ENCODE measurements at places on chromosomes 4 and X.

DNA sequence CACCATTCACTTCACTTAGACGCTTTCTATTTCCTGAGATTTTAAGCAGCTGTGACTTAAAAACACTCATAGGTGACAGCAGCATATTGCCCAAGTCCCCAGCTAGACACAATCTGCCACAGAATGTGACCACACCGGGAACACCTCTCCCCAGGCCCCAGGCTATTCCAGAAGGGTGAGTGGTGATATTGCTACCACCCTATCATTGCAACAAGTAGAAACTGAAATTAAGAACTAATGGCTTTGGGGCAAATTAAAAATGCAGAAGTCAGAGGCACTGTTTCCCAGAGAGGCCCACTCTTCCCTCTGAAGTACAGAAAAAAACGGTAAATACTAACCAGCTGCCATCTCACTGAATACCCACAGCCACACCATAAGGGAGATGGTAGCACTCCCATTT is 35.0 kb downstream of the QDPR start:
- no peak for DNase-seq

- DNase-seq: no peak
These were observed 89.7 kb upstream of the NDP start for GRCh38 chrX:44062840-44063239.

- no peak for DNase-seq
These were observed 62.2 kb downstream of the TIGD2 start for GRCh38 chr4:89173336-89174090.

DNA sequence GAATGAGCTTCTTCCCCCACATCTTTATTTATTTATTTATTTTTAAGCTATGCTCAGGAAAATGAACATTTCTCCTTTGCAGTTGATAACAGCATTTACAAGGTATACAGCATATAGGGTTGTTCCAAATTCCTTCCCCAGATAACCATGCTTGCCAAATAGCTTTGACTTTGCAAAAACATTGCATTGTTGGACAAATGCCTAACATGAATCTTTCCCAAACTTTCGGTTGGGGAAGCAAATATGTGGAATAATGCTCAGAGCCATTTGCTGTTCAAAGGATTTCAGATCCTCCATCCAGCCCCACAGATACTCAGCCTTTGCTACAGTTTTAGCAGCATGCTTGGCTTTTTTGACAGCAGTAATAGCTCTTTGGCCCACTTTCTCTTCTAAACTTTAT is 127.2 kb upstream of the AGA start:
- no peak for DNase-seq

- no peak for DNase-seq
These were observed 11.3 kb downstream of the APBB2 start for GRCh38 chr4:41202820-41203568.

GRCh38 chrX:97517763-97518162 is 634.1 kb downstream of the RPA4 start:
- DNase-seq: no peak

GRCh38 chr4:168604496-168605373 is 107.9 kb downstream of the PALLD start:
- no peak for DNase-seq

DNA sequence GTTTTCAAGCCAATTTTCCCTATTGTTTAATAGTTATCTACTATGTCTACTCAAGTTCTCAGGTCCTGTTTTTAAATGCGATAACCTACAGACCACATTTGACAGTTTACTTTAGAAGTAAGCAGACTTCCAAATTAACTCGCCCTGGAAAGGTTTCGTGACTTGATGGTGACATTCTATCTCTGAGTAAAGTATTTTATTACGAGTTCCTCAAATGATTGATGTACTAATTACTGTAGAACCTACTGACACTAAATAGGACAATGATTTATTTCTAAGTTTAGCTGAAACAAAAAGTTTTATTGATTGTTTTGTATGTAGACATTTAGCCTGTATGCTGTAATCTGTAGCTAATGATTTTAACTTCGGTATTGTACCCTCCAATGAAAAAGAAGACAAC is 1.9 kb upstream of the PPBP start:
- DNase-seq: no peak

DNA sequence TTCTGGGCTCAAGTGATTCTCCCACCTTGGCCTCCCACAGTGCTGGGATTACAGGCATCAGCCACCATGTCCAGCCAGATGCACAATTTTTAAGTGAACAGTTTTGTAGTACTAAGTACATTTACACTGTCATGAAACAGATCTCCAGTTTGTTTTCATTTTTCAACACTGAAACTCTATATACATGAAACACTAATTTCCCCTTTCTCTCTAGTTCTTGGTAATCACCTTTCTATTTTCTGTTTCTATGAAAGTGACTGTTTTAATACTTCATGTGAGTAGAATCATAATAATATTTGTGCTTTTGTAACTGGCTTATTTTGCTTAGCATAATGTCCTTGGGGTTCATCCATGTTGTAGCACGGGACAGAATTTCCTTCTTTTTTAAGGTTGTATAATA is 237.4 kb downstream of the CAMK2D start:
- no peak for DNase-seq

DNA sequence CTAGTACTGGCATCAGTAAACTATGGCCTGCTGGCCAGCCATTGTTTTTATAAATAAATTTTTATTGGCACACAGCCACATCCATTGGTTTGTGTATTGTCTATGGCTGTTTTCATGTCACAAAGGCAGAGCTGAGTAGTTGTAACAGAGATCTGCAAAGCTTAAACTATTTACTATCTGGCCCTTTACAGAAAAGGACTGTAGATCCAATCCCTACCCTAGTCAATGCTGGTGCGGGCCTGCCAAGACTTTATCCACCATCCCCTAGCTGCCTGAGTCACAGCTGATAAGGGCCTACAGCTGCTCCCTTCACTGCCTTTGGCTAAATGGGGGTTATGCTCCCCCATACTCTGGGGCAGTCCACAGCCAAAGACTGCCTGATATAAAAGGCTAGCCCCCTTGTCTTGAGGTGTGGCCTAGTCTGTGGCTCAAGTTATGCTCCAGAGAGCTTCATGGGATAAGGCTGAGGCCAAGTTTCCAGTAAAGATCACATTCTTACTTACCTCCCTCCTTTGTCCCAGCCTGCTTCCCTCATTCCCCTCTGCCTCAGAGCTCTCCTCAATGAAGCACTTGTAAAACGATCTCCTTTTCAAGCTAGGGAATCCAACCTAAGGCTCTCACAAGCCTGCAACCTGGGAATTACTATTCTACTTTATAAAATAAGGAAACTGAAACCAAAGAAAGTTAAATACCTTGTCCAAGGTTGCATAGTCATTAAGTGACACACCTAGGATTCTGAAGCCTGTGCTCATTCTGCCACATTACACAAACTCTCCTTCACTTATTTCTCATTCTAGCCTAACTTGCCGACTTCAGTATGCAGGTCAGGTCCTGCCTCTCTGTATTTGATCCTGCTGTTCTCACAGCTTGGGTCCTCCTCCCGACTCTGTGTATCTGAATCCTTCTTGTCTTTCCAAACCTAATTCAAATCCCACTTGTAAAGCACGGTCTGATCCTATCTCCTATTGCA is 20.7 kb downstream of the ACE2 start:
- DNase-seq: no peak
